Left renal pelvis (tissue), 4 donors: ENCODE measurements at places on chromosomes 12 and 14. TPM values are rescaled to one million over a fixed set of nuclear protein-coding genes. Genes with fewer than 3 reads are reported as not detected.

DNA sequence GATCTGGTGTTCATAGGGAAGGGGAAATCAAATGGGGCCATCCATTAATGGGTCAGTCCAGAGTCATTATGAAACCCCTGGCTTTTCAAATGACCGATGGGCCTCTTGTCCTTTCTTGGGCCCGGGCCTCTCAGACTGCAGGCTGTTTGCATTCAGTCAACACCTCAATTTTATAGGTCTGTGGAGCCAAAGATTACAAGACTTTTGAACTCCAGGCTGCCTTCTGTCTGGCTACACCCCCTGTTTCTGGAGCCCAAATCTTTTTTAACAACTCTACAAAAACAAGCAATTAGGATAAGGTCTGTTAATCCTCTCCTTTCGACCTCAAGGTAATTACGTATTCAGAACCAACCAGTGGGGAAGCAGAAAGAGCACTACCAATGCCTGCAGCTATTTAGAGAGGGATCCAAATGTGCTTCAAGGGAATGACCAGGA lies 35.6 kb downstream of the DUSP6 start:
- no peak for DNase-seq

DNA sequence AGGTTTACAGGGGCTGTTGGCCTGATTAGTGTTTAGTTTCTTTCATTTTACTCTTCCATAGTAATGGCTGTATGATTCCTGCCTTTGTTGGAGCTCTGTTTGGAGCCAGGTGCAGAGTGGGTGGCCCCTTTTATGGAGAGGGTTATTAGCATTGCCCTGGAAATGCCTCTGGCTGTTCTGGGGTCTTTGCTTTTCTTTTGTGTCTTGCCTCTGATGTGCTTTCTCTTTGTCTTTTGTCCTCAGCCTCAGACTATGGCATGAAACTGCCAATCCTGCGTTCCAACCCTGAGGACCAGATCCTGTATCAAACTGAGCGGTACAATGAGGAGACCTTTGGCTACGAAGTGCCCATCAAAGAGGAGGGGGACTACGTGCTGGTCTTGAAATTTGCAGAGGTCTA lies 6.9 kb downstream of the MLEC start:
- no peak for DNase-seq

- DNase-seq: no peak
These were observed 190.8 kb upstream of the TMEM132C start for GRCh38 chr12:128076188-128076587.

The CCDC197 gene
- polyA plus RNA-seq: not detected
